ENCODE measurements at places on chromosomes 16 and 17.

DNA sequence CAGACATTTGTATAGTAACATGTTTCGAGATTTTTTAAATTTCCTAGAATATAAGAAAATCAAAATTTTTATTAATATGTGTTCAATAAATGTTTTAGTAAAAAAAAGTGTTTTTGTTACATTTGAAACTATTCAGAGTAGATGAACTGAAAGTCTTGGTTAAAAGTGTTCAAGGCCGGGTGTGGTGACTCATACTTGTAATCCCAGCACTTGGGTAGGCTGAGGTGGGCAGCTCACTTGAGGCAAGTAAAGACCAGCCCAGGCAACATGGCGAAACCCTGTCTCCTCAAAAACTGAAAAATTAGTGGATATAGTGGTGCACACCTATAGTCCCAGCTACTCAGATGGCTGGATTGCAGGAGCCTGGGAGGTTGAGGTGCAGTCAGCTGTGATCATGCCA lies 16.8 kb upstream of the PHKG2 start:
- no peak for DNase-seq

GRCh38 chr17:39164675-39165143 lies 1.3 kb downstream of the ARL5C start:
- peak; percentile 93 for DNase-seq

- DNase-seq = peak; percentile 95
These were observed 2.9 kb upstream of the TTYH2 start for GRCh38 chr17:74210191-74211140.

DNA sequence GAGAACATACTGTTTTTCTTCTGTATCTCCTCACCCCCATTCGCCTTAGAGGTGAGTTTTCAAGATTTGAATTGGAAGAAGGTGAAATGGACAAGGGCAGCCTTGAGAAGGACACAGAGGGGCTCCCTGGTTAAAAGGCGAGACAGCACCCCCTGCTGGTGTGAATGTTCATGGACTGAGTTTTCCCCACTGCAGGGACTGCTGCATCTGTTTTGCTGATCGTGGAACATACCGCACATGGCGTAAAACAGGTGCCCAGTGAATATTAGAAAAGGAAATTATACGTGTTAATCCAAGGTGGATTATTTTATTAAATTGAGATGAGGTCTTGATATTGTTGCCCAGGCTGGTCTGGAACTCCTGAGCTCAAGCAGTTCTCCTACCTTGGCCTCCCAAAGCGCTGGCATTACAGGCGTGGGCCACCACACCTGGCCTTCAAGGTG lies 54.5 kb downstream of the NDE1 start:
- peak; percentile 43 for DNase-seq
